Renal cortical epithelial cell (primary cell): ENCODE measurements at places on chromosomes 4 and X. TPM values are rescaled to one million over a fixed set of nuclear protein-coding genes. Genes with fewer than 3 reads are reported as not detected.

- DNase-seq: no peak
These were observed 54.7 kb downstream of the OTC start for GRCh38 chrX:38407126-38407525.

DNA sequence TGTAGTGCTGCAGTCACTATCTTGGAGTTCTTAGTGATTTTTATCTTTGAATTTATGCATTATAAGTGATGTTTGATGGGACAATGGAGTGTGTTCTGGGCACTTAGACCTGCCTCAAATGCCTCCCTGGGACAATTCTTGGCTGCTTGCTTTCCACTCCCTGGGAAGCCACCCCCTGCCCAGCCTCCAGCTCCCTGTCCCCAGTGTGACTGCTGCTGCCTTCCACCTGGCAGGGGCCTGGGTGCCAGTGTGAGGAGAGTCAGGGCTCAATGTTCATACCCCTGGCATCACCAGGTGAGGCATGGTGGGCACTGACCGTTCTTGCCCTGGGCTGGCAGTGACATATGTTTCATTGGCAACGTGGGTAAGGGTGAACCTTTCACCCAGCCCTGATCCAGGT lies 14.8 kb downstream of the MSX1 start:
- no peak for DNase-seq

DNA sequence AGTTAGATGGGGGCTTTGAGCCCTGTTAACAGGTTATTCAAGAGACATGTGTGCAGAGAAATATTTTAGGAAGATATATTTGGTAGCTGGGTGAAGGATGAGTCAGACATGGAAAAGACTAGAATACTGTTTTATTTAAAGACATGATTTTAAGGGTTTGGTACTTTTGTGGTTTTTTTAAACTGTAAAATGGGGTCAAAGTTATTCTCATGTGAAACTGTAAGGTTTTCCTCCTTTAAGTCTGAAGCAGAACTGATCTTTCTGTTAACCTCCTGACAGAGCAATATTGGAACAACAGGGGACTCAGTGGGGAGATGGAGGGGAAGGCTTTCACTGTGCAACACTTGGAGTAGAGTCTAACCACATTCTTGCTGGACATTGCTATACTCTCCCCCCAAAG lies 112.4 kb upstream of the LSM6 start:
- no peak for DNase-seq

The TMPRSS11A gene
- total RNA-seq: 0.05 TPM in 1 of 2 replicates, not detected in the other

The HAND2 gene
- not detected in 2 replicates for total RNA-seq

The FGFR3 gene
- total RNA-seq: 1.4 and 3.7 TPM in 2 replicates

The NUP62CL gene
- 2.4 and 5.6 TPM in 2 replicates for total RNA-seq

The TEX13B gene
- total RNA-seq: not detected in 2 replicates

DNA sequence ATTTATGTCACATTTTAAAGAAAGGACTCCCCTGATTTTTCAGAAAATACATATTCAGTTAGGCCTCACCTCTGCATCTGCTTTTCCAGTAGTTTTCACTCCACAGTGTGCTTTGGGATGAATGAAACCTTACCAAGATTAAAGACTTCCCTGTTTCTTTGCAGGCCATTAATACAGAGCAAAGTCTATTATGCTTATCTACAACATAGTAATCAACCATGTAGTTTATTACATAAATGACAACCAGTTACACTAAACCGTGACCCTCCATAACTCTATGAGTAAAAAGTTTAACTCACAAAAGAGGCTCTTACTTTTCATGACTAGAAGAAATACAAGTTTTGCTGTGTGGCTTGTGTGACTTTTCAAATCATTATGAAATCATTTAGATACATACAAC lies 2.3 kb downstream of the LRRC66 start:
- no peak for DNase-seq

DNA sequence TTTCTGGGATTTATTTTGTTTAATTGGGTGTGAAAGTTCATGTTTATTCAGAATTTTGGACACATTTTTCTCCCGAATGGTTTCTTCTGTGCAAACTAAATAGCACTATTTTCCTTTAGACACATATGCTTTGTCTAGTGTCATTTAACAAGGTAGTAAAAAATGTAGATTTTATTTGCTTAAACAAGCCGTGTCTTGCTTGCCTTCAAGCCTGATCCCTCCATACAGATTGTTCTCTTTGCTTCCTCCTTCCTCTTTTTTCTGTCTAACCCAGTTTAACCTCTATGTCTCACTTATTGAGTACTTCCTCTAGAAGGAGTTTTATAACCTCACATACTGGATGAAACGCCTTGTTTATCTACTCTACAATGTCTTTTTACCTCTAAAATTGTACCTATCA lies 211.8 kb downstream of the NPFFR2 start:
- no peak for DNase-seq

- no peak for DNase-seq
These were observed 239.4 kb upstream of the STK26 start for GRCh38 chrX:131783555-131784308.

DNA sequence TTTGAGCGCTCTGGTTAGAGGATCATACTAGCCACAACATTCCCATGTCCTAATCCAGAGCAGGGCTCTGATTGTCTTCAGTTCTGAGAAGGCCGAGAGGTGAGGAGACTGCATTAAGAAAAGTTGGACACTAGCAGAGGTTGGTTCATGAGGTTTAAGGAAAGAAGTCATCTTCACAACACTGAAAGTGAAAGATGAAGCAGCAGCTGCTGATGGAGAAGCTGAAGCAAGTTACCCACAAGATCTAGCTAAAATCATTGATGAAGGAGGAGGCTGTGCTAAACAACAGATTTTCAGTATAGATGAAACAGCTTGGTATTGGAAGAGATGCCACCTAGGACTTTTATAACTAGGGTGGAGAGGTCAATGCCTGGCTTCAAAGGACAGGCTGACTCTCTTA lies 36.8 kb downstream of the RAP1GDS1 start:
- DNase-seq: no peak

GRCh38 chr4:101158134-101158482 lies 189.2 kb downstream of the PPP3CA start:
- DNase-seq: no peak

The FGD1 gene
- total RNA-seq: 1.7 and 9.3 TPM in 2 replicates

DNA sequence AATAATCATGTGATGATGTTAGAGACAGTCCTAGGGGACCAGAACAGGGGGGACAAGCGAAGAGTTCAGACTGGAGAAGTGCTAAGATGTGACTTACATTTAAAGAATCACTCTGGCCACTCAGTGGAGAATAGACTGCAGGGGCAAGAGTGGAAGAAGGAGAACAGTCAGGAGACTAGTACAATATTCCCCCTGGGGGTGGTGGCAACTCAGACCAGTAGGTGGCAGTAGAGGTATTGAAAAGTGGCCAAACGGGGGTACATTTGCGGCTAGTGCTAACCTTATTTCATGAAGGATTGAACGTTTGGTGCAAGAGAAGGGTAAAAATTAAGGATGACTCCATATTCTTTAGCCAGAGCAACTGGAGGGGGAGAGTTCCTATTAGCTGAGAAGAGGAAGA lies 2.7 kb upstream of the BMX start:
- peak; percentile 21 for DNase-seq

The CHRDL1 gene
- 36.6 and 39.8 TPM in 2 replicates for total RNA-seq

The ANOS1 gene
- total RNA-seq: 1.9 TPM in 2 replicates

DNA sequence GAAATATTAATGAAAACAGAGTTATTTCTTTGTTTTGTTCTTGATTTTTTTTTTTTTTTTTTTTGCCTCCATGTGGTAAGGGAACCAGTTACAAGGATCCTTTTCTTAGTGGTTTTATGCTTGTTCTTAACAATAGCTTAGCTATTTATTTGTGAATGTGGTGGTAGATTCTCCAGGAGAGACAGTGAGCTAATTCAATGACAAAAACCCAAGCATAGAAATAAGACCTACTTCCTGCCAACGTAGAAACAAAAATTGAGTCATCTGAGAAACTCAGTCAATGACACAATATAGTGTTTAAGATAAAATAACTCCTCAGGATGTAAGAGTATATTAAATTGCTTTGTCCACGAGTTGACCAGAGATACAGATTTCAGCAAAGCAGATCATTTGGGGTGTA lies 863.8 kb upstream of the PABPC4L start:
- peak; percentile 58 for DNase-seq

DNA sequence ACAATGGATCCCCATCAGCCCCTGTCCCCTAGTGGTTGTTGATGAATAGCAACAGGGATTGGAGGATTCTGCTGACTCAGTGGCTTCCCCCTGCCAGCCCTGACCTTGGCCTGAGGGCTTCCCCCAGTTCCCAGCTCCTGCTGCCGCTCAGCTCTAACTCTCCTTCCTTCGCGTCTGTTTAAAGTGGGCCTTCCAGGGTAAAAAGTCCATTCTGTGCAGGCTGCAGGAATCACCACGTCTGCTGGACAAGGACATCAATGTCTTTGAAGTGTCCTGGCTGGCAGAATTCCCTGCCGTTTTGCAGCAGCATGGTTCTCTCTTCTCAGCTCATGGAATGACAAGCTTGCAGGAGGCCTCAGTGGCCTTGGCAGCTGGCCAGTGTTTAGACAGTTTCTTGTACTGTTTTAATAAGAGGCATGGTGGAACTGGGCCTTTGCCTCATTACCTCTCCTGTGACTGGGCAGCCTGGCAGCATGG lies 152.5 kb upstream of the STX18 start:
- DNase-seq: peak; percentile 42

DNA sequence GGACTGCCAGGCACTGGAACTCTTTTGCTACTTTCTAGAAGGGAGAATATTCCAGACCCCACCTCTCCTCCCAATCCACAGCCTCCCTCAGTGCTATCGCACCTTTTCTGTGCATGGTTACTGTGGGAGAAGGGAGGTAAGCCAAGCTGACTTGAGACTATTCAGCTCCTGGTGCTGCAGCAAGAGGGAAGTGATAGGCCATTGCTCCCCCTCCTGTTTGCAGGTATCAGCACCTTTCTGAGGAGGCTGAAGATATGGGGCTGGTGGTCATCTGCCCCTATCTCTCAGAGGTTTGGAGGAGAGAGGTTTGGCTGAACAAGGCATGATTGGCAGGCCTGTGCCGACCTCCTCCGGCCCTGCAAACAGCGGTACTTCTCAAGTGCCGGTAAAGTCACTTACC lies 103.3 kb upstream of the GATB start:
- no peak for DNase-seq

The ADAM29 gene
- not detected in 2 replicates for total RNA-seq

- peak; percentile 43 for DNase-seq
These were observed 236.9 kb upstream of the CTSO start for GRCh38 chr4:156190615-156191014.

- no peak for DNase-seq
These were observed 147.2 kb upstream of the RBPJ start for GRCh38 chr4:26173619-26174018.

- DNase-seq: no peak
These were observed 55.2 kb downstream of the GAB1 start for GRCh38 chr4:143391895-143392294.

The STPG2 gene
- total RNA-seq: 0.75 and 0.87 TPM in 2 replicates

GRCh38 chr4:140691369-140691768 lies 64.8 kb downstream of the TBC1D9 start:
- peak; percentile 77 for DNase-seq

The RAB9B gene
- total RNA-seq: 1.9 and 3.4 TPM in 2 replicates

DNA sequence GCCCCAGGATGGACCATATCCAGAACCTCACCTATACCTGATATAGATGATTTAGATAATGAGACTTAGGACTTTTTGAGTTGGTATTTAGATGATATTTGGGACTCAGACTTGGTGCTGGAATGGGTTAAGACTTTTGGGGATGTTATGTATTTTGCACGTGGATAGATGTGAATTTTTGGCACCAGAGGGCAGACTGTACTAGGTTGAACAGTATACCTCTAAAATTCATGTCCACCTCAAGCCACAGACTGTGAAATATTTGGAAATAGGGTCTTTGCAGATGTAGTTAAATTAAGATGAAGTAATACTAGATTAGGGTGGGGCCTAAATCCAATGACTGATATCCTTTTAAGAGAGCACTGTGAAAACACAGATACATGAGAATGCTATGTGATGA lies 15.6 kb downstream of the RBM41 start:
- DNase-seq: peak; percentile 4

The FAM53A gene
- total RNA-seq: 2.9 and 7.6 TPM in 2 replicates

- DNase-seq: no peak
These were observed 1849.7 kb downstream of the PCDH7 start for GRCh38 chr4:32569861-32570260.

DNA sequence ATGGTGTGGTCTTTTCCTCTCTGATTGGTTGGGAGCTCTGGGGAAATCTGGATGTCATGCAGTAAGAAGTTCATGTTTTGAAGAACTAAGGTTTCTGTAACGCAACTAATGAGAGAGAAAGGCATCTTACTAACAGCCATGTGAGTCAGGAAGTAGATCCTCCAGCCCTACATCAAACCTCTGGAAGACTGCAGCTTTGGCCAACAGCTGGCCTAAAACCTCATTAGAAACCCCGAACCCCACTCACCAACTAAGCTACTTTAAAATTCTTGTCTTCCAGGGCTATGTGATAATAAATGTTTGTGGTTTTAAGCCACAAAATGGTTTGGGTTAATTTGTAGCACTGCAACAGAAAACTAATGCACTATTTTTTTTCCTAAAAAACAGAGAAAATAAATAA lies 549.0 kb upstream of the GRID2 start:
- DNase-seq: no peak

The MAGEA3 gene
- total RNA-seq: not detected in 2 replicates

- no peak for DNase-seq
These were observed 6.0 kb downstream of the RAB28 start for GRCh38 chr4:13478131-13478530.

- no peak for DNase-seq
These were observed 504 bp upstream of the RBM3 start for GRCh38 chrX:48573690-48574269.

GRCh38 chrX:132474544-132475248 lies 14.1 kb downstream of the MBNL3 start:
- no peak for DNase-seq

The GAGE12H gene
- not detected in 2 replicates for total RNA-seq

DNA sequence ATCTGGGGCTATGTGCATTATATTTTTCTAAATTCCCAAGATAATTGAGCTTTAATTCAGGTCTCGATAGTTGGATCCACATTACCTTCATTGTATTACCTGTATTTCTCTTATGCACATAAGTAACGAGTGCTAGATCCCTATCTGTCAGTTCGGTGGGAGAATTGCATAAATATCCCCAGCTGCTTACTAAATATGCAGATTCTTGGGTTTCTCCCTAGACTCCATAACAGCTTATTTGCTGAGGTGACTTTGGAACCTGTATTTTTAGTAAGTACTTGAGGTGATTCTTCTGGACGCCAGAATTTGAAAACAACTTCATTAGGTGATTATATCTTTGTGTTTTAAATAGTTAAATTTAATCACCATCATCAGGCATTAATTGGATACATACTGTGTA lies 15.0 kb downstream of the UGT8 start:
- no peak for DNase-seq

DNA sequence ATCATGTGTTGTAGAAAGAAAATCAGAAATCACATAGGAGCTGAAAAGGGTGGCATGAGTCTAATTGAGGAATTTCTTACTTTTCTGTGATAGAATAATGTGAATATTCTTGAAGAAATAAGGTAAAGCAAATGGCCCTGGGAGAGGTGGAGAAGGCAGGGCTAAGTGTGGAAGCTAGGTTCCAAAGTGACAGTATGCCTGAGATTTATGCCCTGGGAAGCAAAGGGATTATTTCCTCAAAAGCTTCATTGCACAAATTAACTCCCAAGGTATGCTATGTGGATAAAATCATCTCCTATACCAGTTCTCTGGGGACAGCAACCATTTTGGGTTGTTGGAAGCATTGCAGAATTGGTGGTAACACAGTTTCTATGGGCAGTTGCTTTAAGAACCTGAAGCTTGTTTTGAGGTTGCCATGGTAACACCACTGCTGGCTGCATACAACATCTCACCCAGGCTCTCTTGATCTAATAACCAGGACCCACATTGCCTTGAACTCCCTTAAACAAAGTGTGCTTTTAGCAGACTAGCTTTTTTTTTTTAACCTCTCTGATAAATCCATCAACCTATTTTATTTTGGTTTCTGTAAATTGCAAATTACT lies 21.0 kb downstream of the MAOA start:
- peak; percentile 76 for DNase-seq

- DNase-seq: no peak
These were observed 50.9 kb downstream of the UCHL1 start for GRCh38 chr4:41307638-41308037.
